Glutamatergic neuron (in vitro differentiated cells): ENCODE measurements at places on chromosomes 12 and 14. TPM values are rescaled to one million over a fixed set of nuclear protein-coding genes. Genes with fewer than 3 reads are reported as not detected.
A peak's percentile ranks its signal among the peaks of the same experiment; 100 is the strongest.

ZNF641 gene
- total RNA-seq, result 21.7 TPM

B4GALNT1 gene
- 83.9 TPM for total RNA-seq

BCDIN3D gene
- total RNA-seq, result 5.9 TPM

ISM2 gene
- not detected for total RNA-seq

PRKAB1 gene
- 37.5 TPM for total RNA-seq

CAPS2 gene
- 6.8 TPM for total RNA-seq

DNA sequence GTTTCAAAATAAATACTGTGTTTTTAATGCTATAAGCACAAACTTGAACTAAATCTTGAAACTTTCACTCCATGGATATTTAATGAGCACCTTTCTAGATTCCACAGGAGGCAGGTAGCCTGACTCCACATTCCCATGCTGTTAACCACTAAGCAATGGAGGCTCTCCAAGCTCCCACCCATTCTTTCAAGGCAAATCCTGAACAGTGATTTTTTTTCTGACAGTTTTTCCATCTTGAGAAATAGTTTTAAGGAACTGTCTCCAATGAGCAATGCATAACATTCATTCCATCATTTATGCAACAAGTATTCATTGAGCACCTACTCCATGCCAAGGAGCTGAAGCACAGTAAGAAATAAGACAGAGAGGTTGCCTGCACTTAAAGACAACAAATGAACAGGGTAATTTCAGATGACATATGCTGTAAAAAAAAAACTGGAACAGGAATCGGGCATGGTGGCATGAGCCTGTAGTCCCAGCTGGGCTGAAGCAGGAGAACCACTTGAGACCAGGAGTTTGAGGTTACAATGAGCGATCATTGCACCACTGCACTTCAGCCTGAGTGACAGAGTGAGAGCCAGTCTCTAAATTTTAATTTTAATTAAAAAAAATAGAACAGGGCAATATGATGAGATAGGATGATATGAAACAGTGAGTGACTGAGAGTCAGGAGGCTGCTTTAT lies 102.3 kb upstream of the CPSF6 start:
- DNase-seq, result no peak

- DNase-seq, result no peak
Measured at GRCh38 chr12:89566615-89567014, 40.8 kb upstream of the POC1B start.

- DNase-seq, result peak; percentile 70
Measured at GRCh38 chr12:49109641-49110463, 795 bp downstream of the LMBR1L start.

DNA sequence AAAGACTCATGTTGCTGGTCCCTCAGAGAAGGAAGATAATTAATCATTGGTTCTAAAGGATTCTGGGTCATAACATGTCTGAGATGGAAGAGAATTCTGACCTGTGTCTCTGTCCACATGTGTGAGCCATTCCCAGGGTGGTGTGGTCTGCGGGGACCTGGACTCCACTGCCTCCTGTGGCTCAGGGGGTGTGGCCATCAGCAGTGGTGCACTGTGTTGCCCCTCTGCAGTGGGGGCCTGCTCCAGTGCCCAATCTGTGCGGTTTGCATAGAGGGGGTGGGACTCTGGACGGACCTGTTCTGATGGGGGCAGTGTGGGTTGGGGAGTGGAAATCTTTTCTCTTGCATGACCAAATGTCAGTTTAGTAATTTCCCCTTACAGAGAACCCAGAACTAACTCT lies 13.5 kb downstream of the KRT85 start:
- no peak for DNase-seq

GRCh38 chr12:10967409-10967808 lies 19.3 kb downstream of the TAS2R50 start:
- no peak for DNase-seq

GRCh38 chr12:3073438-3074250 lies 3.5 kb upstream of the TSPAN9 start:
- DNase-seq, result peak; percentile 93

DNA sequence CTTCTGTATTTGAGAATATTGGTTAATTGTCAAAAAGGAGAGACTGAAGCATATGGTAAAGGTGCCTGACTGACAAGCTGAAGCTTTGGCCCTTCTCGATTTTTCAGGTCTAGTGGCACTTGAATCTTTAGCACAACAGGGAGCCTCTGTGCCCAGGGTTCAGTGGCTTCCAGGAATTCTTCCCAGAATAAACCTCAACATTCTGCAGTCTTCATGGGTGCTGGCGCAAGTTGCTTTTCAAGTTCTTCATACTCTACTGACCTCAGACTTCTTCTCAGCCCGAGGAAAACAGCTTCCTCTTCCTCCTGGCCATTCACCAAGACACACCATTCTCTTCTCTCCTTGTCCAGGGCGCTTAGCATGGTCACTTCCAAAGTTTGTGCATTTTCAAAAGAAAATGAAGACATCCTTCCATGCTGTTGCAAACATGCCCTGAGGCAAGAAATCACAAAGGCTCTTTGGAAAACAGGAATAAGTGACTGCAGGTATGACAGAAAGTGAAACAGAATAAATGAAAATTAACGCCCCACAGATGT lies 89.9 kb downstream of the MGST1 start:
- no peak for DNase-seq

GRCh38 chr12:2429032-2429431 lies 365.7 kb upstream of the FKBP4 start:
- DNase-seq, result no peak

DNA sequence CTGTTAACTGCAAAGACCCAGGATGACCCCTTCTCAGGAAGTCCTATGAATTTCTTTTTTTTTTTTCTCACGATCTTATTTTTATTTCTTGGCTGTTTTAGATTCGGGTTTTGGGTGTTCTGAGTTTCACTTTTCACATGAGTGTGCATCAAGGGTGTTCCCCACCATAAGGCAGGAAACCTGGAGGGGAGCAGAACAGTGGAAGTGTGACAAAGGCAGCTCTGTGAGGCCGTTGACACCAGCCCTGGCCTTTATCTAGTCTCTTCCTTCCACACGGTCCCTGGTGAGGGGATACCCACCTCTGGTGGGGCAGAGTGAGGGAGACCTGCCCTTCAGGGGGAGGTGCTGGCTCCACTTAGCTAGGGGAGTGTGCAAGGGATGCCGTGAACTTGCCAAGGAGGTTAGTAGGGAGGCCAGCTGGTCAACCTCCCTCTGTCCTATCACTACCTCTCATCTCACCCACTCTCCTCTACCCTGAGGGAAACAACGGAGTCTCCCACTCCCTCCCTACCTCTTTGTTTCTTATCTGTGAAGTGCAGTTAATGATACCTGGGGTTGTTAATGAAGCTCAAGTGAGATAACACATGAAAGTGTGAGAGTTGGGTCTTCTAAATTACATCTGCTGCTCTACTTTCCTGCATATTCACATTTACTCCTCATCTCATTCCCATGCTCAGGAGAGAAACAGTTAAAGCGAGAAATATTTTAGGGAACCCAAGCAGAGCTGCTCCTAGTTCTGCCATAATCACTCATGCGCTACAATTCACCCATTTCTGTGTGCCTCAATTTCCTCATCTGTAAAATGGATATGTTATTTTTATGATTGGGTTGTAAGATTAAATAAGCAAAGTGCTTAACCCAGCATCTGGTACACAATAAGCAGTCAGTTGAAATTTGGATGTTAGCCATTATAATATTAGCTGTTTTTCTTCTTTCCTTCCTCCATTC lies 4.4 kb upstream of the GALNT6 start:
- no peak for DNase-seq

DNA sequence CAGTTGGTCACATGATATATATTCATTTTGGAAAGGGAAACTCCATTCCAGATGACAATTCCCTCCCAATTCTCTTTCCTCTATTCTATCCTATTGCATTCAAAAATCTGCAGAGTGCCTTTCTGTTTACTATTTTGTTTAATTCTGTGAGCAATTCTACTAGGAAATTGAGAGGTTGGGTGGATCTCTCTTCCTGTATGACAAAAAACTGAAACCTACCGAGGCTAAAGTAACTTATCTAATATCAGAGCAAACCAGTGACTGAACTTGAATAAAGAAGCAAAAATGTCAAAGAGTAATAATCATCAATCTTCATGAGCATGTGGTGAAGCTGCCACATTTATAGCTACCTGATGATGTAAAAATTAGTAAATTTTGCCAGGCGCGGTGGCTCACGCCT lies 16.6 kb upstream of the ACTN1 start:
- no peak for DNase-seq

- DNase-seq, result no peak
Measured at GRCh38 chr12:42030588-42030987, 114.1 kb downstream of the GXYLT1 start.

- DNase-seq, result no peak
Measured at GRCh38 chr12:78439666-78440065, 424.9 kb upstream of the SYT1 start.
